ENCODE measurements at places on chromosomes 2 and 18.

DNA sequence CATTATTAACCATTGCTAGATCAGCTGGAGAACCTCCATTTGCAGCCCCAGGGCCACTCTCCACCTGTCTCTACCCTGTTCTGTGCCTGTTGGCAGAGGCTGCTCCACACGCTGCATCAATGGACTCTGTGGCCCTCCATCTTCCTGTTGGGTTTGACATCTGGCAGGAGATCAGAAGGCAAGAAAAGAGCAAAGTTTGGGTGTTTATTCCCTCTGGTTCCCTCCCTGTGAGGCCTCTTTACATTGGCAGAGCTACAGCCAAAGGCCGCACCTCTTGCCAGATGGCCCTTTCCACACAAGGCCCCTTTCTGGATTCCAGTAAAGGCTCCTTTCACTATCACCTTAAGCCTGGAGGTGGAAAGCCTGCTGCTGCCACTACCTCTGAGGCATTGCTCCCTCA, 110.9 kb upstream of the RND3 start:
- no peak for DNase-seq

- no peak for DNase-seq
These were observed 184.1 kb downstream of the MTCL1 start for GRCh38 chr18:8889489-8889888.

DNA sequence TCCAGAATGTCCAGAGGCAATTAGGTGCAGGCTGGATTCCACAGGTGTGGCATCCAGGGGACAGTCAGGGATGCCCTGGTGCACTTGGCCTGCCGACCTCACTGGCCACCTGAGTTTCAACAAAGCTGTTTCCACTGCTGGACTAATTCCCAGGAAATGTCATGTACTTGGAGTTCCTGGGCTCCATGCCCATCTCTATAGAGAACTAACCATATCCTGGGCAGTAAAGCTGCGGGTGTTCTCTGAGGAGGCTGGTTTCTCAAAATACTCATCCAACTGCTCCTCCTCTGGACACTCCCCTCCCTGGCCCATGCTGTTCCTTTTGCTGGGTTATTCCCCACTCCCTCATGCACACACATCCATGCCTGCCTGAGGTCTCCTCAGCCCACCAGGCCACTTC, 161.9 kb upstream of the SKOR2 start:
- no peak for DNase-seq

DNA sequence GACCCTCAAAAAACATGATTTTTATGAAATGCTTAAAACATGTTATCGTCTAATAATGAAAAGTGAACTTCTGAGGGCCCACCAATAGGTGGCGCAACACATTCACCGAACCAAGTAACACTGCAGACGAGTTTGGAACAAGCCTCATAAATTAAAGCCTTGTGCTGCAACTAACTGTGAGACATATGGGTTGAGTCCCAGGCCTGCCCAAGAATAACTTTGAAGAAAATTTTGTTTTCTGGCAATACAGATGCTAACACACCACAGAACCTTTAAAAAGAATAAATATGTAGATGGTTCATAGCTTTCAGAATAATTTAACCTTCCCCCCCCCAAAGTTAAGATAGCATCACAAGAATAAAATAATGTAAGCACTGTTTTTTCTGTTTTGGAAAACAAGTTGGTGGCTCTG, 285.9 kb downstream of the RNF144A start:
- peak; percentile 36 for DNase-seq

DNA sequence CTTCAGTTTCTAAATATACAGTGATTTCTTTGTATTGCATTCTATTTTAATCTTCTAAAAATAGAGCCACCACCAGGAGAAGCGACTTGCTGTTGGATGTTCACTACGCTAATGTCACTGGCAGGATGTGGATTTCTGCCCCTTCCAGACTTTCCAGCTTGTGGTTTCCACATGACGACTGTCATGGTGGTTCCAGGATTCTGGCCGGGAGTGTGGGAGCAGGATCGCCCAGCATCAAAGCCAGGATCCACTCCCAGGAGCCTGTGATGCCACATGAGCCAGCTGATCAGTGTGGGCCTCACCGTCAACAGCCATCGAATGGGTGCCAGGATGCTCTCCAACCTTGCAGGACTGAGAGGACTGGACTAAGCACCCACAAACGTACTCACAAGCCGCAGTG, 148.8 kb downstream of the HDAC4 start:
- DNase-seq, result no peak

DNA sequence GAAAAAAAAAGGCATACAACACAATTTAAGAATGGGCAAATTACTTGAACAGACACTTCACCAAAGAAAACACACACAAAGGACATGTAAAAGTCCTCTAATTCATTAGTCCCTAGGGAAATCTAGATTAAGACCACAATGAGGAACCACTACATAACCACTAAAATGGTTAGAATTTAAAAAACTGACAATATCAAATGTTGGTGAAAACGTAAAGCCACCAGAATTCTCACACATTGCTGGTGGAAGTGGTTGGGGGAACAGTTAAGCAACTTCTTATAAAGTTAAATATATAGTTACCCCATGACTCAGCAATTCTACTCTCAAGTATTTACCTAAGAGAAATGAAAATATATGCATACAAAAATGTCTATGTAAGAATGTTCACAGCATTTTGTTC, 11.8 kb downstream of the RTN4 start:
- DNase-seq, result no peak

DNA sequence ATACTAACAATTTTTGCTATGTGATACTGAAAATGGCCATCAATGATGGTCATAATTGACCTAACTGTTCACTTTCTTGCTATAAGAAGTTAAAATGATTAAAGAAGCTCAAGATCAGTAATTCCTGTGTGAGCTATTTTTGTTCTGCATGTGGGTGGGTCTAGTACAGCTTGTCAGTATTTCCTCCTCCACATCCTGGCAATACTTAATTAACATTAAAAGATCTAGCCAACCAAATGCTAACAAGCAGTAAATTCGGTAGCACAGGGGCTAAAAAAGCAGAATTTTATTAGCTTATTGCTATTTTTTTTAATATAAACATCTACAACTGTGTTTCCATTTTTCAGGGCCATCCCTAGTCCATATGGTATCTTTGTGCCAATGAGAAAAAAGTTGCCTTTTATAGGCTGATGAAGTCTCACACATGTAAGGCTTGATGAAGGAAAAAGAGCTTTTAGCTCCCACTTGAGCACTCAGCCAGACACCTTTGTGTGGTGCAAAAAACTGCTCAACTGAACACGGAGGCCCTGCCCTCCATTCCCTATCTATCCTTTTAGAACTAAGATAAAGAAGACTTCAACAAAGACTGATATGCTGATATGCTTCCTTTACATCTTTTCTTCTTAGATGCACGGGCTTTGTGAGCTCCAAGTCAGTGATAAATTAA, 4.9 kb upstream of the PNO1 start:
- no peak for DNase-seq

- DNase-seq, result no peak
These were observed 259.7 kb downstream of the LNPK start for GRCh38 chr2:175742367-175742766.

GRCh38 chr2:177190941-177191340, 21.7 kb upstream of the HNRNPA3 start:
- DNase-seq, result no peak

DNA sequence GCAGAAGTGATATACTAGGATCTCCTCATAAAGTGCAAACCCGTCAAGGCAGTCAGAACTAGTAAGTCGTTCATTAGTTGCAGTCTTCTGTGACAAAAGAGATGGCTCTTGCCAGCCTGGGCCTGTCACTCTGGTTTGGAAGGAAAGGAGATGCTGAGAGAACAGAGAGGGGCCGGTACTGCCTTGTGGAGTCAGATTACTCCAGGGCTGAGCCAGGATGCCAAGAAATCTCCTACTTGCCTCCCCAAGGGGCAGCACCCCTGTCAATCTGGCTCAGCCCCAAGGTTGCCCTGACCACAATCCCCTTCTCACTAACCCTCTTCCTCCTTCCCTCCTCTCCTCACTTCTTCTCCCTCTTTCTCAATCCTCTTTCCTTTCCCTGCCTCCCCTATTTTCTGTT, 62.9 kb upstream of the ASPRV1 start:
- DNase-seq, result no peak

DNA sequence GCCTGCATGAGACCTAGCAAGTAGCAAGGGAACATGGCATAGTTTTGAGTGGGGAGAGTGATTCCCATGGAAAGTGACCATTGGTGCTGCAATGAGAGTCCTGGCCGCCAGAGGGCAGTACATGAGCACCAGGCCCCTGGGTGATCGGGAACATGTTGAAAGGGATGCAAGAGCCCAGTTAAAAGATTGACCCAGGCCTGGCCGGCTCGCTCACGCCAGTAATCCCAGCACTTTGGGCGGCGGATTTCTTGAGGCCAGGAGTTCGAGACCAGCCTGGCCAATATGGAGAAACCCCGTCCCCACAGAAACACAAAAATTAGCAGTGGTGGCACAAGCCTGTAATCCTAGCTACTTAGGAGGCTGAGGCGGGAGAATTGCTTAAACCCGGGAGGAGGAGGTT, 22.2 kb downstream of the FAP start:
- DNase-seq, result no peak

DNA sequence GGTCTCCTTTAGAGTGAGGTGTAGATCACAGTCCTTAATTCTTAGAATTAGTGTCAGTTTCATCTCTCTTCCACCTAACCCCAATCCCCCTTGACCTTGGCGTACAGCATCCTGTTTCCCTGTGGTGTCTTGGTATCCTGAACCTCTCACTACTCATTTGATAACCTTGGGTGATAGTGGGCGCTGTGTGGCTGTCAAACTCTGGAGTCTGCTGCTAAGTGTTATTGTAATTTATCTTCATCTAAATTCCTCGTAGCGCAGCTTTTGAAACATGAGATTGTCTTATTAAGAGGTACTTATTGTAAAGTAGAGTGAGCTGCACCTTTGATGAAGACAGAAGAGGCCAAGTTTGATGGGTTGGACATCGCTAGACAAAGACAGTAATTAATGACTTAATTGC, 222.6 kb upstream of the SPRED2 start:
- DNase-seq, result peak; percentile 42

GRCh38 chr18:34977838-34978532, 63.2 kb upstream of the MAPRE2 start:
- DNase-seq, result no peak

DNA sequence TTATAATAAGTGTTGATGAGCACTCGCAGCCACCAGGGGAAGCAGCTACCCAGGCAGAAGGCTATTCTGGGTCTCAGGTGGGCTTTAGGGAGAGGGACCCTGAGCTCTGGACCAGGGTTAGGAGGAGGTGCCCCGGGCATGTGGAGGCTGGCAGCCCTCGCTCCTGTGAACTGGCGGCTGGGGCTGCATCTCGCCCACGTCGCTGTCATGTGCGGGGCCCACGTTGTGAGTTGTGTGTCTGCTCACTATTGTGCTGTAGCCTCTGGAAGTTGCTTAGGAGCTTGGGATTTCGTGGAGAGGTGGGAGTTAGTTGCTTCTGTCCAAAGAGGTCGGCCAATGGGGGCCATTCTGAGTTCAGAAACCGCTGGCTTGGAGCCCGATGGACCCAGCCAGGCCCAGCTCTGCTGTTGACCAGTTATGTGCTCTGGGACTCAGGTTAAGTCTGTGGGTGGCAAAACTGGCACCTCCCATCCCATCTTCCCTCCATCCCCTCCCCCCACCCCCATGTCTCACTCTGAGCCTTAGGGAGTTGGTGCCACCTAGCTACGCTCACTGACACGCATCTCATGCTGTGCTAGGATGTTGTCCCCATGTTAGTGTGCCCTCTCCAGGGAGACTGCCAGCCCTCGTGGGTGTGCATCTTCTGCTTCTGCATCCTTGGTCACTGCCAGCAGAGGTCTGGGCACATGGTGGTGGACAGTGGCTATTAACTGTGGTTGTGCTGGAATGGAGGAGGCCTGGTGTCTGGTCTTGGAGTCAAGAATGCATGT, 18.5 kb downstream of the RRM2 start:
- no peak for DNase-seq

- DNase-seq, result no peak
These were observed 8.6 kb upstream of the C2orf42 start for GRCh38 chr2:70199320-70199864.

GRCh38 chr2:206798000-206798399, 32.6 kb downstream of the FASTKD2 start:
- no peak for DNase-seq

DNA sequence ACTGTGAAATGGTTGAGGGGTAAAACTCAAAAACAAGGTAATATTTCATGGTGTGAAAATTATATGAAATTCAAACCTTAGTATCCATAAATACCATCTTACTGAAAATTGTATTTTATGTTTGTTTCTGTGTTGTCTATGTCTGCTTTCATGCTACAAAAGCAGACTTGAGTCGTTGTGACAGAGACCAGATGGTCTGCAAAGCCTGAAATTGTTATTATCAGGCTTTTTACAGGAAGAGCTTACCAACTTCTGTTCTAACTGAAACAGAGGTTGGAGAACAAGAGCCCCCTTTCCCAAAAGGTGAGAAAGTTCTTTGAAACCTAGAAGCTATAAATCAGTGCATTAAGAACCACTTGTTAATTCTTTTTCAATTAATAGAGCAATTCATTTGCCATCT, 110.0 kb downstream of the COL4A4 start:
- no peak for DNase-seq

- DNase-seq, result no peak
These were observed 61.1 kb upstream of the RPL31 start for GRCh38 chr2:100940766-100941645.

- no peak for DNase-seq
These were observed 55.6 kb upstream of the CCDC85A start for GRCh38 chr2:56128235-56128634.

GRCh38 chr2:190280565-190281350, 38.9 kb downstream of the HIBCH start:
- no peak for DNase-seq

DNA sequence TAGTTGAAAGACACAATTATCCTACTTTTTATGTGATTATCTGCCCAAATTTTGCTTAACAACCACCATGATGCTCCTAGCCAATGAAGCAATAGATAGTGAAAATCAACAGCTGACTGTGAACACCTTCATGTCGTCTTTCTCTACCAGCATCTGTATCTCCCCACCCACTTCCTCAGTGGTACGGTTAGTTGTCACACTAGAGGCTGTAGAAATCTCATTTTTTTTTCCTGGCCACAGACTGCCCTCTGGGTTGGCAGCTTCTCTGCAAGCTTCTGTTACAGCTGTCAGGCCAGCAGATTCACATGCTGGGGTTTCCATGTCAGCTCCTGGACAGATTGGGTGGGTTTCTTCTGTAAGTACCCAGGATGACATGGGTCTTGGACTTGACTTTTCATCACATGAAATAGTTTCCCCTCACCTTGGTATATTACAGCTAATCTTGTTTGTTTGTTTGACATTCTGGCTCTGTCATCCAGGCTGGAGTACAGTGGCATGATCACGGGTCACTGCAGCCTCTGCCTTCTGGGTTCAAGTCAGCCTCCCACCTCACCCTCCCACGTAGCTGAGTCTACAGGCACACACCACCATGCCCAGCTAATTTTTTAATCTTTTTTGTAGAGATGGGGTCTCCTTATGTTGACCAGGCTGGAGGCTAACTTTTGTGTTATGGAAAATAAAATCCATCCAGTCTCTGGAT, 24.3 kb downstream of the STAT4 start:
- no peak for DNase-seq

DNA sequence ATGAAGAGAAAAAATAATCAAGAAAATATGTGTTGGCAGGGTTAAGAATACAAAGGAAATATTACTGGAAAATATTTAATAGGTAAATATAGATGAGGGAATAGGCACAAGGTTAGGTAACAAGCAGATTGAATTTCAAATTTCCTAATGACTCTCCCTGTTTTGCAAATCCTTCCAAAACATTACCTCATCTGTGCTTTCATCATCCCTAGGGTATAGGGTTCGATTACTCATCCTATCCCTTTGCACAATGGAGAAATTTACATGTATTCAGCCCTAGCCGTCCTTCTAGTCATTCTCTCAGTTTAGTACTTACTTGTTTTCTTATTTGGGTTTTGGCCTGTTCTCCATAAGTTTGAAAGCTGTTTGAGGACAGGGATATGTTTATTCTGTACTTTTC, 864.6 kb upstream of the FSHR start:
- no peak for DNase-seq
